Cardiac muscle cell (in vitro differentiated cells and primary cell): ENCODE measurements at places on chromosomes 3 and 15. TPM values are rescaled to one million over a fixed set of nuclear protein-coding genes. Genes with fewer than 3 reads are reported as not detected.

DNA sequence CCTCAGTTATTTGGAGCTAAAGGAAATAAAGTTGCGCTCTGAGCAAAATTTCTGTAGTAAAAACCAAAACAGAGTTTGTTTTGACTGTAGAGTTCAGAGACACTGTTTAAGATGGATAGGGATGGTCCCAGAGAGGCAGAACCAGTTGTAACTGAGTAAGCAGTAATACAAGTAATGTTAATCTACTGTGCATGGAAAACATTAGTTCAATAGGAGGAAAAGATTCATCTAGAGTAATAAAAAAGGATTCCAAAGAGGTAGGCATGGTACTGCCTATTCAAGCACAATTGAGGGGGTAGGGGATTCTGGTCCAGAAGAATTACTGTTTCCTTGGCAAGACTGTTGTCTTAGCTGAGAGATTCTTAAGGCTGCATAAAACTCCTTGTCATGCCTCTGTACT lies 77.4 kb downstream of the RASA2 start:
- no peak for DNase-seq
- no peak overlapping the region for H3K4me3 ChIP-seq
- H3K27ac ChIP-seq, result no peak overlapping the region
- no peaks in the 10 kb centered on the region for H3K27me3 ChIP-seq

The VGLL3 gene
- 0.04 and 0.06 TPM in 2 replicates for total RNA-seq

DNA sequence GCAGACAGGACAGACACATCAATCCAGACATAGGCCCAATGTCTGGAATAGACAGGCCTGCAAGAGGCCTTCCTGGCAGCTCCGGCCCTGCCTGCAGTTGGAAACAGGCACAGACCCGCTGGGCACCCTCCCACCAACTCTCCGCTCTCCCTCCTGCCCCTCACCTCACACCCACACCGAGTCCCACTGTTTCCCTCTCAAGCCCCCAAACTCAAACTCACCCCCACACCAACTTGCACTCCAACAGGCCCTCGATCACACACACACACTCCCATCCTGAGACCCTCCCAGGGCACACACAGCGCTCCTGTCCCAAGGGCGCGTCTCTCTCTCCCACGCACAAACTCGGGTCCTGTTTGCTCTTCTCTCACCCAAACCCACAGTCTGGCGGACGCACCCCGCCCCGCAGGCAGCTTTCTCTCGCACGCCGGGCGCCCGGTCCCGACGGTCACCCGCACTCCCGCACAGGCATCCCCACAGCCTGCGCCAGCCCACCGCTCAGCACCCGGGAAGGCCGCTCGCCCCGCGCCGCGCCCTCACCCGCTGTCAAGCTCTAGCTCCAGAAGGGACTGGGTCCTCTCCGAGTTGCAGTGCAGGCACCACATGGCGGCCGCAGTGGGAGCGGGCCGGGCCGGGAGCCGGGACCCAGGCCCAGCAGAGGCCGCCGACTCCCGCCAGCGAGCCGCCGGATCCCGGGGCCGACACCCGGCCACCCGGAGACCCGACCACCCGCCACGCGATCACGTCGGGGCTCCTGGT lies 106.2 kb downstream of the IQSEC1 start:
- H3K27me3 ChIP-seq, result no peaks in the 10 kb centered on the region
- DNase-seq, result no peak
- H3K36me3 ChIP-seq, result no peaks in the 10 kb centered on the region
- peak overlapping the region; percentile 89 for H3K27ac ChIP-seq
- peaks cover 34% of the 10 kb centered on the region for H3K4me1 ChIP-seq

DNA sequence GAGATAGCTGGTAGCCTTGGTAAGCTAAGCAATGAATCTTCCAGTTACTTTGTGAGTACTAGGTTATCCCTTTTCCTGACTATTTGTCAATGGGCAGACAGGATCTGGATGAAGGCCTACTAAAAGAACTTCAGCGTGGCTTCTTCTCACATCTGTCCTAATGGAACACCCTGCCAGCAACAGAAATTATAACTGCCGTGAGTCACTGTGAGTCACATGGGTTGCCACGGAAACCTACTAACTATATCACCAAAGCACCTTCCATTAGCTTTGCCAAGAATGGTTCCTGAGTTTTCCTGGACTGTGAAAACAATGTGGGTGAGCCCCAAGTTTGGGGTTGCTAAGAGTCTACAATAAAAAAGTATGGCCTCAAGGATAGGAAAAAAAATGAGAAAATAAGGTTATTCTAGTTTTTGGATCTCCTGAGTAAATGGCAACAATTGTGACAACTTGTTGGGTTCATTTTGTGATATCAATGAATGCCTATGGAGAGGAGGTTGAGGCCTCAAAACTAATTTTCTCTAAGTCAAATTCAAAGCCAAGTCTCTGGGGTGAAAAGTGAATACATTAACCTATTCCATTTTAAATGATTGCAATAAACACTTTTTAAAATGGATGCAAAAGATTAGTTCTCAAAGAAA lies 195.1 kb upstream of the ICE2 start:
- H3K4me3 ChIP-seq, result no peak overlapping the region
- H3K36me3 ChIP-seq, result no peaks in the 10 kb centered on the region
- no peaks in the 10 kb centered on the region for H3K4me1 ChIP-seq
- peak; percentile 88 for DNase-seq
- H3K27ac ChIP-seq, result no peak overlapping the region

GRCh38 chr3:178088963-178089362 lies 447.3 kb upstream of the KCNMB2 start:
- no peaks in the 10 kb centered on the region for H3K27me3 ChIP-seq
- H3K36me3 ChIP-seq, result no peaks in the 10 kb centered on the region
- no peak overlapping the region for H3K27ac ChIP-seq
- DNase-seq, result no peak
- H3K4me1 ChIP-seq, result peaks cover 17% of the 10 kb centered on the region

The GABRR3 gene
- not detected in 2 replicates for total RNA-seq

The FEZF2 gene
- not detected in 2 replicates for total RNA-seq

The MOBP gene
- total RNA-seq, result not detected in 2 replicates
